MM.1S (cell line): ENCODE measurements at places on chromosomes 5 and 9.

DNA sequence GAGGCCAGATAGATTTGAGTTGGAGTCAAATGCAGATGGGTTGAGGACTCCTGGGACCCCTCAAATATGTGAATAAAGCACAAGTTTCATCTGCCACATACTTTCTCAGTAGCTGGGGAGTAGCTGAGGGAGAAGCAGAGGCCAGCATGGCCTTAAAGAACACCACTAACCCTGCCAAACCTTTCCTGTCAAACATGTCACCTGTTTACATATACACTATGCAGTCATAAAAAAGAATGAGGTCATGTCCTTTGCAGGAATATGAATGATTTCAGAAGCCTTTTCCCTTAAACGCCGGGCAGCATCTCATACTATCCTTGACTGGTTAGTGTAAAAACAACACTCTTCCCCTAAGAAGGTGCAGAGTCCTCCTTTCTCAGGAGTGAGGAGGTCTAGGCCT, 25.2 kb upstream of the HSD17B4 start:
- DNase-seq = no peak

DNA sequence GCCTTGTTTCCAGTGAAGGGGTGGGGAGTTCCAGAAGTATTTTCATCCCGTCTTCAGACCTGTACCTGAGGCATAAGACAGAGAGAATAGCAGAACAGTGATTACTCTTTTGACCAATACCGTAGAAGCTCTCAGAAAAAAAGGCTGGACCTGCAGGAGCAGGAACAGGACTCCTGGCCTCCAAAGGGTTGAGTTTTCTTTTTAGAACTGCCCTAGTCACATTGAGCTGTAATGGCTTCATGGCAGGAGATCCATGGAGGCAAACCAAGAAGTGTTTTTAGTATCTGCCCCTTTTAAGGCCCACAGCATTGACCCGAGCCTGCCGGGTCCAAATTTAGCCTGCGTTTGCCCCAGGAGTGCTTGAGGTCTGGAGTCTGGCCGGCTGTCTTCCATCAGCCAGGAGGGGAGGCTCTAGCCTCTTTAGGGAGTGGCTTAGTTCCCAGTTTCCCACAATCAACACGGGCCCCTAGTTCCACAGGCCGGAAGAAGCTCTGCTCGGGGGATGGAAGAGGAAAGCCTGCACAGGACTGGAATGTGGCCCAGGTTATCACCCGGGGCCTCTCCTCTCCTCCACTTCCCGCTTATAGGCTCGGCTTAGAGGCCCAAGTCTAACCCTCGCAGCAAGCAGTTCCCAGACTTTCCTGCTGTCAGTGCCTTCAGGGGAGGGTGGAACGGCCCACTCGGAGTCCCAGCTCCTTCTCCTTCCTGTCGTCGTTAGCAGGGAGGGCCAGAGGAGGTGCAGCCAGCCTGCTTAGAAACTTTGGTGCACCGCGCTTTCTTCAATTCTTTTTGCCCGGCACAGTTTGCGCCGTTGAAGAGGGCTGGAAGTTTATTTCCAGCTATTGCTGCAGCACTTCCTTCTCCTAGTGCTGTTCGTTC, 80.7 kb downstream of the C9orf152 start:
- DNase-seq = no peak

DNA sequence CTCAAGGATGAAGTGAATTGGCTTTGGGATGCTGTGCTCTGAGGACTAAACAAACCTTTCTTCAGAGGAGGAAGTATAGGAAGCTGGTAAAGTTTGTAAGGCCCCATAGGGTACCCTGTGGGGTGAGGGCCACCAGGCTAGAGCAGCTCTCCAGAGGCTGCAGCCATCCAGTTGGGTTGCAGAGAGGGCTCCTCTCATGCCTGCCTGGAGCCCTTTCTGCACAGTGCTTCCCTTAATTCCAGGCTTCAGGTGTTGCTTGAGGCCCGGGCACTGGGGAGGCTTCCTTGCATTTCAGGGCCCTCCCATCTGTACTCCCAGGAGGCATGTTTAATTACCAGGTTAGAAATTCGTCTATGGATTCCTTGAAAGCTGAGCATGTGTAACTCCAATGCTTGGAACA, 95.3 kb upstream of the FSTL4 start:
- DNase-seq = no peak

DNA sequence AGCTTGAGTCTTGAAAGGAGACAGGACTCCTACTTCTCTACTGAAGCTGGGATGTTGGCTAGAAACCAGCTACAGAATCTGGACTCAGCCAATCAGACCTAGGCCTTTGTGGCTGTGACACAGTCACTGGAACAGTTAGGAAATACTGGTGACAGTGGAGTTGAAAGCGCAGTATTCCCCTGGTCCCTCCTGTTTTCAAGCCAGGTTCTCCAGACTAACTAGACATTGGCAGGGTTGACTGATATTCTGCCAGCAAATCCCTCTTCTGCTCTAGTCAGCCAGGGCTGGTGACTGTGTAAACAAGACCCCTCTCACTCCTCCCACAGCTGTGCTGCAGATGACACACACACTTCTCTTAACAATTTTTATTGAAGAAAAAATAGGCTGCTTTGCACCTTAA, 8.7 kb downstream of the SHROOM1 start:
- no peak for DNase-seq

GRCh38 chr5:125140220-125140619, 393.8 kb upstream of the ZNF608 start:
- no peak for DNase-seq

GRCh38 chr5:172399336-172399735, 55.0 kb downstream of the SH3PXD2B start:
- no peak for DNase-seq

DNA sequence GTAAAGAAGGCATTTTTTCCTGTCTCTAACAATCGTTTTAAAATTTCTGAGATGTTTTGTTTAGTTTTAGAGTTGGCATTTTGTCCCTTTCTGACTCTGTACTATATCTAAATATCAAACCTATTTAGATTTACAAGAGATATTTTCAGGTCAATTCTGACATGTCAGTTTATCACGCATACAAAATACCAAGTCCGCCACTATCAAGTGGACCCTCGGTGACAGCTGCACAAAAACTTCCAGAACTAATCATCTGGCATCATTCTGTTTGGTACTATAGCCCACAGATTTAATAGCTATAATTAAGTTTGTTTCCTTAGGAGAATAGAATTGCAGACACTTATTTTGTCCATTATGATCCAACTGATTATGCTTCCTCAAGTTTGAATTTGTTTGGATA, 1278.2 kb downstream of the CDH12 start:
- no peak for DNase-seq
